Forelimb muscle (tissue), 1 donor: ENCODE measurements at places on chromosomes 1 and 21.

DNA sequence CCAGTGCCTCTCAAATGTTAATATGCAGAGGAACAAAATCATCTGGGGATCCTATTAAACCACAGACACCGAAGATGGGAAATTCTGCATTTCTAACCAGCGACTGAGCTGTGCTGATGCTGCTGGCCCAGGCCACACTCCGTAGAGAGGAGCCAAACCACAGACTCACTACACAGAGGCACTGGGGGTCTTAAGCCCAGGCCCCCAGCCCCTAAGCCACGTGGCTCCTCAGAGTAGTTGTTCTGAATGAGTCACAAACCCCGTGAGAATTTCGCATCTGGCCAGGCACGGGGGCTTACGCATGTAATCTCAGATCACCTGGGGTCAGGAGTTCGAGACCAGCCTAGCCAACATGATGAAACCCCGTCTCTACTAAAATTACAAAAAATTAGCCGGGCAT lies 2.8 kb upstream of the CELA2A start:
- DNase-seq, result no peak

- no peak for DNase-seq
Measured at GRCh38 chr1:237877631-237878030, 13.1 kb downstream of the ZP4 start.

- DNase-seq, result no peak
Measured at GRCh38 chr1:19081218-19081893, 124.9 kb upstream of the IFFO2 start.

- DNase-seq, result no peak
Measured at GRCh38 chr1:225146478-225146877, 217.0 kb downstream of the DNAH14 start.

DNA sequence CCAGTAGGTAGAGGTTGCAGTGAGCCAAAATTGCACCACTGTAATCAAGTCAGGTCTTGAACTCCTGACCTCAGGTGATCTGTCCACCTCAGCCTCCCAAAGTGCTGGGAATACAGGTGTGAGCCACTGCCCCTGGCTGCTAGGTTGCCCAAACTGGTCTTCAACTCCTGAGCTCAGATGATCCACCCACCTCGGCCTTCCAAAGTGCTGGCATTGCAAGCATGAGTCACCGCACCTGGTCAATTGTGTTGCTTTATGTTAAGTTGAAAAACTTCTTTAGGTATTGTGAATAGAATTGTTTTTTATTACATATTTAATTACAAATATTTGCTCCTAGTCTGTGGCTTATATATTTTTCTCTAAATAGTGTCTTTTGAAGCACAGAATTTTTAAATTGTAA lies 80.5 kb downstream of the PRKAB2 start:
- DNase-seq, result no peak

- DNase-seq, result no peak
Measured at GRCh38 chr1:42646056-42646455, 12.2 kb upstream of the PPIH start.

DNA sequence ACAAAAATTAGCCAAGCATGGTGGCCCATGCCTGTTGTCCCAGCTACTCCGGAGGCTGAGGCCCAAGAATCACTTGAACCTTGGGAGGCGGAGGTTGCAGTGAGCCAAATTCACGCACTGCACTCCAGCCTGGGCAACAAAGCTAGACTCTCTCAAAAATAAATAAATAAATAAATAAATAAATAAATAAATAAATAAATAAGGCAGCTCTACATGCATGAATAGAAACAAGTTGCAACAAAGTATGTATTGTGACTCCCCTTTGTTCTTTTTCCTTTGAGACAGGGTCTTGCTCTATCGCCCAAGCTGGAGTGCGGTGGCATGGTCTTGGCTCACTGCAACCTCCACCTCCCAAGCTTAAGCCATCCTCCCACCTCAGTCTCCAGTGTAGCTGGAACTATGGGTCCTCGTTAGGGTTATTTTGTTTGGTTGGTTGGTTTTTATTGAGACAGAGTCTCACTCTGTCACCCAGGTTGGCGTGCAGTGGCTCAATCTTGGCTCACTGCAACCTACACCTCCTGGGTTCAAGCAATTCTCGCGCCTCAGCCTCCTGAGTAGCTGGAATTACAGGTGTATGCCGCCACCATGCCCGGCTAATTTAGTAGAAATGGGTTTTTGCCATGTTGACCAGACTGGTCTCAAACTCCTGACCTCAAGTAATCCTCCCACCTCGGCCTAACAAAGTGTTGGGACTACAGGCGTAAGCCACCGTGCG lies 8.0 kb downstream of the USP48 start:
- DNase-seq, result no peak

- DNase-seq, result no peak
Measured at GRCh38 chr1:28899267-28899666, 15.1 kb upstream of the EPB41 start.

DNA sequence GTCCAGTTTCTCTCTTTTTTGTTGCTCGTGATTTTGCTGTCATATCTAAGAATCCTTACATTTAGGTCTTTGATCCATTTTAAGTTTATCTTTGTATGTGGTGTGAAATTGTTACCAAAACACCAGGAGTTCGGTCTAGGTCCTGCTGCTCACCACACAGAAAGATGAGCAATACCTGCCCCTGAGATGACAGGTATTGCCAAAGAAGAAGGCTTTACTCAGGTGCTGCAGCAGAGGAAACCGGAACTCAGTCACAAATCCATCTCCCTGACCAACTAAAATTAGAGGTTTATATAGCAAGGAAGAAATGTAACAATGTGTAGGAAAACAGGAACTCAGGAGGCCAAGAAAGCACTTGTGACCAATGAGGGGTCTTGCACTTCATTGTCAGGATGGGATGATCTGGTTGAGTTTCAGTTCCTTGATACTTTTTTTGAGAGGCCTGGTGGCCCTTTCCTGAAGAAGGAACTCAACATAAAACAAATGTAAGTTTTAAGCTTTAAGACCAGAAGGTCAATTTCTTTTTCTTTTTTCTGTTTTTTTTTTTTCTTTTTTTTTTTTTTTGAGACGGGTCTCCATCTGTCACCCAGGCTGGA lies 16.5 kb upstream of the SETDB1 start:
- DNase-seq, result no peak

DNA sequence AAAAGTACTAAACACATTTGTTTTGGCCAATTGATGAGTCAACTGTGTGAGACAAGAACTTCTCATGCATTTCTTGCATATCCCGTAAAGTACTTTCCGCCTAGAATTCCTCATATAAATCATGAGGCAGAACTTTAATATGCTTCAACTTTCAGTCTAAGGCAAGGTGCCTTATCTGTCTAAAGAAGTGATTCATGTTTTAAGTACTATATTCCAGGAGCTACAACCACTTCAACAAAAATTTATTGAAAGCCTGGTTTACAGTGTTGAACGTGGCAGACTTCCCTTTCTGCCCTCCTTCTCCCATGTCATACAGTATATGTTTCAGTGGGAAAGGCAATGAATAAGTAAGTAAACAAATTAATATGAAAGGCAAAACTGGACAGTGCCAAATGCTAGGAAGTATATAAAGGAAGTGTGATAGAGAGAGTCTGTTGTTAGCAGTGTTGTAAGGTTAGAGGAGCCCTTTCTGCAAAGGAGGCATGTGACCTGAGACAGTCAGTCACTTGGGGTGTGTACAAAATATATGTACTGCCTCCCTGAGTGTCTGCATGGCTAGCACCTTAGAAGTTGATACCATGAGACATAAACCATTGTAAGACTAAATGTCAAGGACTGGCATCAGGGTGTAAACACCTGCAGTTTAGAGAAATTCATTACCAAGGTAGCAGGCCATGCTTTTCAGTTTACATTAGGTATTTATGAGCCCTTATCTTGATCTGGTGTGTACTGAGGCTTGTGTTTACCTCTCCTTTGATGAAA lies 362.2 kb downstream of the SRGAP2C start:
- no peak for DNase-seq

DNA sequence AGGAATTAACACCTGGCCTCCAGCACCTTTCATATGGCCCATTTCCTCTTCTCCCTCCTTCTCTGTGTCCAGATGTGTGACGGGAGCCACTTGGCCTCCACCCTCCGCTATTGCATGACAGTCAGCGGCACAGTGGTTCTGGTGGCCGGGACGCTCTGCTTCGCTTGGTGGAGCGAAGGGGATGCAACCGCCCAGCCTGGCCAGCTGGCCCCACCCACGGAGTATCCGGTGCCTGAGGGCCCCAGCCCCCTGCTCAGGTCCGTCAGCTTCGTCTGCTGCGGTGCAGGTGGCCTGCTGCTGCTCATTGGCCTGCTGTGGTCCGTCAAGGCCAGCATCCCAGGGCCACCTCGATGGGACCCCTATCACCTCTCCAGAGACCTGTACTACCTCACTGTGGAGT lies 5.6 kb downstream of the TMEM61 start:
- DNase-seq, result no peak

GRCh38 chr1:236895665-236896387 lies 100.7 kb downstream of the MTR start:
- DNase-seq, result no peak

DNA sequence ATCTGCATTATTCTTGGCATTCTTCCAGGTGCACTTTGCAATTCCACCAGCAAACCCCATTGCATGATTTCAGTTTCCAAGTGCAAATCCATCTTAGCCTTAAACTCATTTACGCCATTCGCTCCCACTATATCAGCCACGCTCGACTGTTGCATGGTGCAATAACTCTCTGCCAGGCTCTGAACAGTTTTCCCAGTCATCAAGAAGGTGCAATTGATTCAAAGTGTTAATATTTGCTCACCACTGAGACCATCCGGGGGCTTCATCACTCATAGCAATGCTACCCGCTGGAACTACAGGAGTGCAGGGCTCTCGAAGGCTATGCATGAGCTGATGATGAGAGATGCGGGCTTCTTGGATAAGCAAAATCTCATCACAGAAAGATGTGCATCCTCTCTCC lies 488.2 kb downstream of the OMA1 start:
- DNase-seq, result no peak
